ENCODE measurements at places on chromosomes 13 and 19.

DNA sequence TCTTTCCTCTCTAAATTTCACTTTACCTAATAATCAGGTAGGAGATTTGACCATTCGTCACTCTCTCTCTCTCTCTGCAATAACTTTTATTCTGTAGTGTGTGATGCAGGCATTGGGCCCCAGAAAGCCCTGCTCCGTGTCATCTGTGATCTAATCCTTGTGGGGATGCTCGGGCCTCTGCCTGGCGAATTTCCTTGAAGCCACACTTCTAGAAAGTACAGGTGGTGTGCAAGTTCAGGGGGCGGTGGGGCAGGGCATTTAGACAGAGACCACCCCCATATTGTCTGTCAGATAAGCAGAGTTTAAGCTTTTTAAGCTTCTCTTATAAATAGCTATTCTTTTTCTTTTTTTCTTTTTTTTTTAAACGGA, 53.4 kb upstream of the GPR12 start:
- no peak for DNase-seq

GRCh38 chr13:75785130-75785529, 149.0 kb downstream of the LMO7 start:
- no peak for DNase-seq

GRCh38 chr13:94061301-94061700, 418.2 kb downstream of the DCT start:
- no peak for DNase-seq

- DNase-seq = no peak
Measured at GRCh38 chr13:78437781-78438180, 165.6 kb downstream of the POU4F1 start.

DNA sequence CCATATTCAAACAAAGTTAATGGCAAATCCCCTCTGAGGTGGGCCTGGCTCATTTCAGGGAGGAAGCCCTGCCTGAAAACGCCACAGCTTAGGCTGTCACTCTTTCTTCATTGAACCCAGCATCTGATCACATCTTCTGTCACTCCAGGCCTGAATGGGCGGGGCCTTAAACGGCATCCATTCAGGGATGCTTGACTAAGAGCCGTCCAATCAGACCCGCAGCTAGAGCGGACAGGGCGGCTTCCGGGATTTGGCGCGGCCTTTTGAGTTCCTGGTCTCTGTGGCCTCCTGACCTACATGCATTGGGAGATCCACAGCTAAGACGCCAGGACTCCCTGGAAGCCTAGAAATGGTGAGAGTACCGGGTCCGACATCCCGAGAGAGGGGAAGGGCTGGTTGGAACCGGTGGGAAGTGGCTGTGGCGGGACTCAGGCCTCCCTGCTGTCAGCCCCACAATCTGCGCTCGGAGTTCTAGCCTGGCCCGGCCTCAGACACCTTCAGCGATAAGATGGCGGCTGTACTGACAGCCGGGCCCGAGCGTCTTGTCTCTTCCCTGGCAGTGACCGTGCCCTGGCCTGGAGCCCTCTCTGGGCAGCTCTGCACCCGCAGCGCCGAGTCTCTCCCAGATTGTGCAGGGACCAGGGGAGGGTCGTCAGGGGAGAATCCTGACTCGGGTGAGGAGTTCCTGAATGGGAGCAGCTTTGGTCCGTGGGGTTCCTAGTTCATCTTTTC, at the start of gene ZNF723:
TSS of gene ZNF723 (plus strand) at position 261 of the 732 bp plus-strand sequence. CDS start at position 350, 89 bp downstream.
- no peak for DNase-seq

DNA sequence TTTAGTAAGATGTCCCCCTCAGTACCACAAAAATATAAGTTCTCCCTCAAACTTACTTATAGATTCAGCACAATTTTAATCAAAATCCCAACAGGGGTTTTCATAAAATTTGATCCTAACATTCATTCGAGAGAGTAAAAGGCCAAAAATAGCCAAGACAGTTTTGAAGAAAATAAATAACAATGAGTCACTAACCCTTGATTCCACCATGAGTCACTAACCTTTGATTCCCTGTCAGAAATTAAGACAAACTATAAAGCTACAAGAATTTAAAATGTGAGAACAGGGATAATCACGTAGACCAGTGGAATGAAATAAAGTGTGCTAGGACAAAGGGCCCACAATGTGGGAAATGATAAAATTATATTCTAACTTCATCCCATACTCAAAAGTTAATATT, 320.3 kb downstream of the SUCLA2 start:
- peak; percentile 21 for DNase-seq

GRCh38 chr19:15583346-15583745, 31.7 kb upstream of the CYP4F8 start:
- DNase-seq = no peak

- peak; percentile 63 for DNase-seq
Measured at GRCh38 chr13:102770435-102770834, 3.2 kb downstream of the TEX30 start.

- no peak for DNase-seq
Measured at GRCh38 chr19:29644210-29644609, 21.1 kb upstream of the PLEKHF1 start.
